ENCODE measurements at places on chromosomes 12 and 14.

DNA sequence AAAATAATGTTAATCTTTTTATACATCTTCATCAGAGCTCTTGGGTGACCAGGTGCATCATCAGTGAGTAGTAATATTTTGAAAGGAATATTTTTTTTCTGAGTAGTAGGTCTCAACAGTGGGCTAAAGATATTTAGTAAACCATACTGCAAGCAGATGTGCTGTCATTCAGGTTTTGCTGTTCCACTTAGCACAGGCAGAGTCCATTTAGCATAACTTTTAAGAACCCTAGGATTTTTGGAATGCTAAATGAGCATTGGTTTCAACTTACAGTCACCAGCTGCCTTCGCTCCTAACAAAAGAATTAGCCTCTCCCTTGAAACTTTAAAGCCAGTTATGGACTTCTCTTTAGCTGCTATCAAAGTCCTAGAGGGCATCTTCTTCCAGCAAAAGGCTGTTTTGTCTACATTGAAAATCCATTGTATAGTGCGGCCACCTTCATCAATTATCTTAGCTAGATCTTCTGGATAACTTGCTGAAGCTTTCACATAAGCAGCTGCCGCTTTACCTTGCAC is 24.6 kb downstream of the RIMKLB start:
- no peak for DNase-seq

- DNase-seq, result no peak
Measured at GRCh38 chr14:91282954-91283645, 38.6 kb upstream of the GPR68 start.

DNA sequence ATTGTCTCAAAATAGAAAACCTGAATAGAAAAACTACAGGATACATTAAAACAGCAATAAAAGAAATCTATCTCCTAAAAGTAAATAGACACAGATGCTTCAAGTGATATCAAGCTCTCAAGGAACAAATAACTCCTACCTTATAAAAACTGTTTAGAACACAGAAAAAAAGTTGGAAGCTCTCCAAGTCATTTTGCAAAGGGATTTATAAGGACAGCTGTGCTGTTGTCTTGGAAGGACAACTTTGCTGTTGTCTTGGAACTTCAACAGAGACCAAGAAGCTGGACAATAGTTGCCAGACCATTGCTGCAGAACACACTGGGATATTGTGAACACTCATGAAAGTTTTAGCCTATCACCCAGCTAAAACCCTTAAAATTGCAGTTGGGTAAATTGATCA is 780.7 kb downstream of the FLRT2 start:
- DNase-seq, result no peak

DNA sequence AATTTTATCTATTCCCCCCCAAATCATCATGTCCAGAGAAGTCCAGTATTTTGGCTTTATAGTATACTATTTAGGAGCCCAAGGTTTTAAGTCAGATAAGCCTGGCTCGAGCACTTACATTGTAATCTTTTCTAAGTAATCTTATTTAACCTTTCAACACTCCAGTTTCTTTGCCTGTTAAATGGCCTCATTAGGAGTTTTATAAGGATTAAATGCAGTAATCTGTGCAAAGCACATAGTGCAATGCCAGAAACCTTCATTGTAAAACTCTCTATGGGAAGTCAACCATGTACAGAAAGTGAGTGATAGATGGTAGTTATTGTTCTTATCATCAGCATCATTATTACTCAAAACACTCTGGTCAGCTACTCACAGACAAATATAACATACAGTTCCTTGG is 1330.4 kb downstream of the SLC16A7 start:
- DNase-seq, result no peak

- no peak for DNase-seq
Measured at GRCh38 chr14:53953828-53954550, 2.6 kb downstream of the BMP4 start.

GRCh38 chr14:96125536-96125935 is 79.1 kb upstream of the BDKRB2 start:
- DNase-seq, result no peak

DNA sequence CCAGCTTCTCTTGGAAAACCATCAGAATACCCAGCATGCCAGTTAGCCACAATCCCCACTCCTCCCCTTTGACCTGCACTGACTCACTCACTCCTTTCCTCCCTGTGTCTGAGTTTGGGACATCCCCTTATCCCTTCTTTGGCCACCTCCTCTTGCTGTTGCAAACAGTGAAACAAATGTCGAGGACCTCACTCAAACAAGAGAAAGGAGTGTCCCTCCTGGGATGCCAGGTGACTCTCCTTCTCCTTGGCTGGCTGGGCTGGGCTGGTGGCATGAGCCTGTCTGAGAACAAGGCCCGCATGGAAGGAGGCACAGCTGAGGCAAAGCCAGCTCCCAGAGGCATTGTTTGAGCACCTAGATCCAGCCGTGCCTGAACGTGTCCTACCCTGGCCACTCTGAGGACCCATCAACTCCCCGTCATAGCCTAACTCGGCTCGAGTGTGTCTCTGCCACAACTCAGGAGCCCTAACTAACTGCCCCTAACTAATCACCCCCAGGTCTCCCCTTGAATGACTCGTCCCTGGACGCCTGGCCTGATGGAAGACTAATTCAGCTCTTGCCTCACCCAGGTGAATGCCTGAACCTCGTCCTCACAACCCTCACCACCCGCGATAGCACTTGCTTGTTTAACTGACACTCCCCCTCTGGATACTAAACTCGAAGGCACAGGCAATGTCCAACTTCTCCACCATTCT is 43.0 kb downstream of the NCOR2 start:
- no peak for DNase-seq

- no peak for DNase-seq
Measured at GRCh38 chr14:85178864-85179263, 351.1 kb upstream of the FLRT2 start.

- no peak for DNase-seq
Measured at GRCh38 chr12:132204793-132205270, 60.6 kb downstream of the NOC4L start.

GRCh38 chr12:20289520-20289919 is 78.8 kb upstream of the PDE3A start:
- DNase-seq, result no peak

- no peak for DNase-seq
Measured at GRCh38 chr12:63977441-63977840, 132.9 kb downstream of the SRGAP1 start.

- no peak for DNase-seq
Measured at GRCh38 chr12:100474617-100475016, 951 bp downstream of the NR1H4 start.

Measured in stimulated activated CD4-positive, alpha-beta T cell treated with anti-CD3 and anti-CD28 coated beads, Interleukin-4, amount 100 ng/mL, for 24 hours (primary cell).